ENCODE measurements at places on chromosomes 7 and 10. TPM values are rescaled to one million over a fixed set of nuclear protein-coding genes. Genes with fewer than 3 reads are reported as not detected.

Gene ANKRD61
- 1.5 TPM for polyA plus RNA-seq

Gene NEUROG3
- polyA plus RNA-seq, result not detected

Gene POM121C
- polyA plus RNA-seq, result 59.3 TPM

- DNase-seq, result no peak
Measured at GRCh38 chr7:4042402-4043045, 639.6 kb upstream of the FOXK1 start.

DNA sequence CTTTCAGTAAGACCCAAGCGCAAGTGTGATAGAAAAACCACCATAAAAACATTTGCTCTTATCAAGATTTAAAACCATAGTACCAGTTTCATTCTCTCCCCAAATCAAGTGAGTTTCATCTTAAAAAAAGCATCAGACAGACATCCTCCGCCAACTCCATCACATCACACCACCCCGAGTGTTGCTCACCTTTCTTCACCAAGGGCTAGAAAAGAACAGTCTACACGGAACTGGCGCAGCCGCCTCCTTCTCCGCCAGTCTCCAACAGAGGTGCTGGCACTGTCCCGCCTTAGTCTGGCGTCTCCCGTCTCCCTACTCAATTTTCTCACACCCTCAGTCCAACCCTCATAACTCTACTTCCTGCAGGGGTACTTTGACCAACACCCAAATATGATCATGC is 46.9 kb upstream of the WIPI2 start:
- DNase-seq, result no peak

- DNase-seq, result no peak
Measured at GRCh38 chr7:20304366-20304765, 26.3 kb upstream of the ITGB8 start.

GRCh38 chr7:151631570-151631952 is 111.9 kb upstream of the RHEB start:
- peak; percentile 17 for DNase-seq

- no peak for DNase-seq
Measured at GRCh38 chr7:140649556-140650205, 9.1 kb upstream of the DENND2A start.

DNA sequence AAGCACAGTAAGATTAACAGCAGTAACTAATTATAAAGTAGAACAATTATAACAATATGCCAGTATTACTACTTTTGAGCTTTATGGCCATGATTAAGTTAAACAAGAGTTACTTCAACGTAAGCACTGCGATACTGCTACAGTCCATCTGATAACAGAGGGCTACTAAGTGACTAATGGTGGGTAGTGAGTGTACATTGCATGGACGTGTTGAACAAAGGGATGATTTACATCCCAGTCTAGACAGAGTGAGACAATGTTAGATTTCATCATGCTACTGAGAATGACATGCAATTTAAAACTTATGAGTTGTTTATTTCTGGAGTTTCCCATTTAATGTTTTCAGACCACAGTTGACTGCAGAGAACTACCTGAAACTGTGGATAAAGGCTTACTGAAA is 45.6 kb downstream of the TPST1 start:
- no peak for DNase-seq

DNA sequence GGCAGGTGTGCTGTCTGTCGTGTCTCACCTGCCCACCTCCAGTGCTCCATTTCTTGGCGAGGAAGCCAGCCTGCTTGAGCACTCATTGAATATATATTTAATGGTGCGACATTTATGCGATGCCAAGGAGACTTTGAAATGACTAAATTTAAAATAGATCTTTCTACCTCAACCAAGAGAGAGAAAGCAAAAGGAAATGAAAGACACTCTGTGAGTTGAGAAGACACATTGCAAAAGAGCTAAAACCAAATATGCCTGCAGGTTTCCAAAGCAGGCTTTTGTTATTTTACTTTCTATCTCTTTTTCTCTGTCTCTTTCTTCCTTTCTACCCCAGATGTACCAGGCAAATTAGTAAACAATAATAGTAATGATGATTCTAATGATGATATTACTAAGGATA is 53.6 kb upstream of the AOAH start:
- no peak for DNase-seq

- no peak for DNase-seq
Measured at GRCh38 chr10:1432161-1432560, 305.2 kb downstream of the ADARB2 start.

DNA sequence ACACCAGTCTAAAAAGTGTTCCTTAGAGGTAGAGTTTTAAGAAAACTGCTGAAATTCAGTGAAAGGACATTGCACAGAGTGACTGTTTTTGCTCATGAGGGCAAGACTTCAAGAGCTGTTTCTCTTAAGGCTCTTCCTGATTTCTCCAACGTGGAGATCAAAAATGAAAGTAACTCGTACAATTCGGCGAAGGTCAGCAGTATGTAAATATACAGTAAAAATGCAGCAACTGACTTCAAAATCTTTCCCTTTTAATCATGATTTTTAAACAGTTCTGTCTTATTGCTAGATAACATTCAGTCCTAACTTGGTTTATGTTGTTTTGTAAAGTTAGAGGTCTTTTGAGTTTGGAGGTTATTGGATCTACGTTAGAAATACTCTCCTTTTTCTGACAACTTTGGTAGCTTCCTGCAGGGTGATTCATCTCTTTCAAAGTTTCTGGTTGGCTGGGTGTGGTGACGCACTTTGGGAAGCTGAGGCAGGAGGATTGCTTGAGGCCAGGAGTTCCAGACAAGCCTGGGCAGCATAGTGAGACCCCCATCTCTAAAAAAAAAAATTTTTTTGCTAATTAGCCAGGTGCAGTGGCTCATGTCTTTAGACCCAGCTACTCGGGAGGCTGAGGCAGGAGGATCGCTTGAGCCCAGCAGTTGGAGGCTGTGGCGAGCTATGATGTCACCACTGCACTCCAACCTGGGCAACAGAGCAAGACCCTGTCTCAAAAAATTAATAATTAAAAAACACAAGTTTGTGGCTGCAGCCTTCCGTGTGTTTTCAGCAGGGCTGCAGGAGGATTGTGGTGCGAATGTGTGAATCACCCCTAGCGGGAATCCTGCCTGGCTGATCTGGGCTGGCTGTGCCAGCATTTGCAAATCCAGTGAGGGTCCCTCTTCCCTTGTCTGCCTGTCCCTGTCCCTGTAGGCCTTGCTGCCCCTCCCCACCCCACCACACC is 29.2 kb upstream of the AP5Z1 start:
- DNase-seq, result no peak

DNA sequence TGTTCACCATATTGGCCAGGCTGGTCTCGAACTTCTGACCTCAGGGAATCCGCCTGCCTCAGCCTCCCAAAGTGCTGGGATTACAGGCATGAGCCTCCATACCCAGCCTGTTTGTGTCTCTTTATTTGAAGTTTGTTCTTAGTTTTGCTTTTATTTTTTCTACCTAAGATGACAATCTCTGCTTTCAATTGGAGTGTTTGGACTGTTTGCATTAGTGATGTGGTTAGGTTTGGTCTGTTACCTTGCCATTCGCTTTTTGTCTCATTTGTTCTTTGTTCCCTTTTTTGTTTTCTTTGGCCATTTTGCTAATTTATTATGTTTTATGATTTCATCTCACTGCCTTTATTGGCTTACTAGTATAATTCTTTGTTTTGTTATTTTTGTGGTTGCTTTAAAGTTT is 62.6 kb downstream of the ADCY1 start:
- no peak for DNase-seq

DNA sequence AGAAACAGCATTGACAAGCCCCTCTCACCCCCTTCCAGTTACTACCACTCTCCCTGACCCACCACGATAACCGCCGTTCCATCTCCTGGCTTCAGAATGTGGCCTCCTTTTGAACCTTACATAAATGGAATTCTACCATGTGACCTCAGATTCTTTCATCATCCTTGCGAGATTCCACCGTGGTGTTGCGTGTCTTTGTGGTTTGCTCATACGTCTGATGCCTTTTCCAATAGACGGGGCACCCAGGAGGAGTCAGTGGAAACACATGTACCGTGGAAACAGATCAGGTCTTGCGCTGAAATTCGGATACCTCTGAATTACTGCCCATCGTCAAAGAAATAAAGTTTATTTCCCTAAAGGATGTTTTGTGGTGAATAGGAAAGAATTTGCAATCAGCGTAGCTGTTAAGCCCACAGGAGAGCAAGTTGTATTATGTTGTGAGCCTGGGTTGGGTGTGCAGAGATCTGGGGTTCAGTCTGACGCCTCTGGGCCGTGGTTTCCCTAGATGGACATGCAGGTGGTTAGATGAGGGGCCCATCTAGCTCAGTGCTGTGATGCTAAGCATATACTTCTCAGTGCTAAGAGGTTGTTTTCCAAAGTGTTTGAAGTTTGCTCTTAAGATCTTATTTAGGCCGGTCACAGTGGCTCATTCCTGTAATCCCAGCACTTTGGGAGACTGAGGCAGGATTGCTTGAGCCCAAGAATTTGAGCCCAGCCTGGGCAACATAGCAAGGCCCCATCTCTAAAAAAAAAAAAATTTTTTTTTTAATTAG is 29.1 kb downstream of the GTF2IRD1 start:
- DNase-seq, result no peak

GRCh38 chr10:22893781-22894180 is 34.1 kb upstream of the ARMC3 start:
- no peak for DNase-seq
